ENCODE measurements at places on chromosomes 13 and 19. TPM values are rescaled to one million over a fixed set of nuclear protein-coding genes. Genes with fewer than 3 reads are reported as not detected.

CEACAM4 gene
- polyA plus RNA-seq = 0.13 TPM

SELENOV gene
- polyA plus RNA-seq = 16.0 TPM

IL12RB1 gene
- polyA plus RNA-seq = 0.24 TPM

ZNF443 gene
- polyA plus RNA-seq = 13.3 TPM

NTF4 gene
- polyA plus RNA-seq = 3.2 TPM

ZNF524 gene
- 10.5 TPM for polyA plus RNA-seq

SMIM24 gene
- polyA plus RNA-seq = 514 TPM

WDR62 gene
- 5.4 TPM for polyA plus RNA-seq

PLEKHG2 gene
- polyA plus RNA-seq = 81.8 TPM

PLPP2 gene
- polyA plus RNA-seq = 3.2 TPM

CYP2A7 gene
- polyA plus RNA-seq = 0.09 TPM

NLRP5 gene
- not detected for polyA plus RNA-seq

ANGPTL4 gene
- polyA plus RNA-seq = 3.6 TPM
